ENCODE measurements at places on chromosomes 5 and 9. TPM values are rescaled to one million over a fixed set of nuclear protein-coding genes. Genes with fewer than 3 reads are reported as not detected.

Gene PGM5
- total RNA-seq = not detected

Gene ENTPD2
- 4.7 TPM for total RNA-seq

Gene ZNG1F
- 23.8 TPM for total RNA-seq

Gene APBA1
- 0.28 TPM for total RNA-seq

Gene HSPB3
- 0.24 TPM for total RNA-seq

Gene EFNA5
- 16.3 TPM for total RNA-seq

All from A549 treated with AZD2906 at 1 μM for 4 hours (cell line).